ENCODE measurements at places on chromosomes 12 and 14.

- DNase-seq, result no peak
Observed at GRCh38 chr14:63578300-63578699, 35.1 kb upstream of the PPP2R5E start.

DNA sequence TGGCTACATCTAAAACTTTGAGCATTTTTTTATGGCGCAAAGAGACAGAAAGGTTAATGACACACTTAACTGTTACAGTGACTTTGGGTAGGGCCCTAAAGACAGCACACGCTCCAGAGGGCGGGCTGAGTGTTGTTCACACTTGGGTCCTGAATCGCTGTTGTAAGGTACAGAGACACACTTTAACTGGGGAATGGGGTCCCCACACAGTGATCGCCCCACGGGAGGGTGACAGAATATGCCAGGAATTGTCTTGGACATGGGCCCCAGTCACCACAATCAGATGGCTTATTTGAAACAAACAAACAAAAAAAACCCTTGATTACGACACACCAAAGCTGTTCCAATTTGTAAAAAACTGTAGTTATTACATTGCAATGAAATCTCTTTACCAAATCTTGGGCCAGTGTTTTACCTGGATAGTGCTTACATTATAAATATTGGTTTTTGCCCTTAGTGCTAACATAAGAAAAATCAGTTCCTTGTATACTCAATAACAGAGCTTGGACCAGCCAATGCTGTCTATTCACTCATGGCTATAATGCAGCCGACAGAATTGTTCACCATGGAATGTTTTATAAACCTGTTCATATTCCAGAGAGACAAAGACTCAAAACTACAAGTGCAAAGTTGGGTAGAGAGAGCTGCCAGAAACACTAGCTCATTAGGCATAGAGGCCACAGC lies 28.3 kb downstream of the KCTD10 start:
- DNase-seq, result no peak

- DNase-seq, result no peak
Observed at GRCh38 chr12:109728921-109729320, 15.3 kb downstream of the FAM222A start.

DNA sequence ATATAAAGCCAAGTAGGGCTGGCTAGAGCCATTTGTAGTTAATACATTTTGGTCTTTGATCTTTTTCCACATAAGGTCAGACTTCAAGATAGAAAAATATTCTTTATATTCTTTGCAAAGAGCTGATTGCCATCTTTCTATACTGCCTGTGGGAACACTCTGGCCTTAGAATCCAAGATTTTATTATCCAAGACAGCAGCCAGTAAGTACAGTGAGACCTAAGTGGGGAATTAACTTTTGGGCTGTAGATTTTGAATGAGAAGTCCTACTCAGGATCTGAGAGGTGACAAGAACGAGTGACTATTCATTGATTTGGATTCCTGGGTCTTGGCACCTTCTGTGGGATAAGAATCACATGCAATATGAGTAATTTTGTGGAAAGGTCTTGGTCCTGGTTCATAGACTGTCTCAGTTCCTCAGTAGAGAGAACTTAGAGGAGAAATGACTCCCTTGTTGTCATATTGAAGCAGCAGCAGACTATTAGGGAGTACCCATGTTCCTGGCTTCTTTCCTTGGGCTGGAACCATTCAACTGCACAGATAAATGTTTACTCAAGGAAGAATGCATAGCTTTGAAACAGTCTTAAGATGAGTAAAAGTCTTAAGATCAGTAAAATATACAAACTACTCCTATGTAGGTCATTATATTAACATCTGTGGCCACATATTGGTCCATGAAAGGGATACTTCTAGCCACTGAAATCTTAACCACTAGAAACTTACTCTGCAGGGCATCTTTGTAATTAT lies 353.8 kb downstream of the RAD51B start:
- DNase-seq, result no peak

- DNase-seq, result peak; percentile 28
Observed at GRCh38 chr14:65958664-65959562, 527.3 kb upstream of the CCDC196 start.

- no peak for DNase-seq
Observed at GRCh38 chr14:40447017-40447416, 1014.8 kb upstream of the FBXO33 start.

DNA sequence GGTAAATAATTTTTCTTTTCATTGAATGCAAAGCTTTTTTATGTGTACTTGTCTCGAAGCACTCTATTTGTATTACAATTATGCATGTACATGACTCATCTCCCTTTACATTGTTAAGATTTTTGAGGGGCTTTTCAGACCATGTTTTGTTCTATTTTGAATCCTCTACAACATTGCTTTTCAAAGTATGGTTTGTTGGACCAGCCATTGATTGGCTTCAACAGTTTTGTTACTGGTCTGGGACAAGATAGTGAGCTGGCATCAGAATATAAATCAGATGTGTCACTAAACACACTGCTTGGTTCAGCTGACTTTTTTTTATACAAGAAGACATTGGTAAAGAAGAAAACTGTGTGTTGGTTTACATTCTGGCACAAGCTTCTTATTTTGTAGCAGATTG lies 122.3 kb downstream of the MON2 start:
- peak; percentile 66 for DNase-seq

- no peak for DNase-seq
Observed at GRCh38 chr14:104794631-104794992, 936 bp downstream of the AKT1 start.

GRCh38 chr14:64804754-64805260 lies 74.9 kb downstream of the SPTB start:
- no peak for DNase-seq

GRCh38 chr14:61561657-61562276 lies 133.5 kb upstream of the HIF1A start:
- DNase-seq, result peak; percentile 100

- no peak for DNase-seq
Observed at GRCh38 chr12:58105225-58106119, 164.1 kb downstream of the ATP23 start.

DNA sequence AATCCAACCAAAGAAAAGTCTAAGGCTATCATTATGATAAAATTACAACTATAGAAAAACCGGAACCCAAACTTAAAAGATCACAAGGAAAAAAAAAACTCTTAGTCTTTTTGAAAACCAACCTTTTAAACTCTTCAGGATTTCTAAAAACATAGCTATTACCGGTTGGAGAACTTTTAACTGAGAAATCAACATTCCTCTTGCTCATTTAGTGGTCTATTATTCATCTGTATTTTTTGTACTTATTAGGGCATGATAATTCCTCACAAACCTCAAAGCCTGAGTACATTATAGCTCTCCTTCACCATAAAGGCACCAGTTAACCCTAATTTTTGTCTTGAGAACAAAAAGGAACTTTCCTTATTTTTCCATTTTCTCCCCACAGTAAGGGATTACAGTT lies 10.4 kb downstream of the LUM start:
- peak; percentile 79 for DNase-seq

DNA sequence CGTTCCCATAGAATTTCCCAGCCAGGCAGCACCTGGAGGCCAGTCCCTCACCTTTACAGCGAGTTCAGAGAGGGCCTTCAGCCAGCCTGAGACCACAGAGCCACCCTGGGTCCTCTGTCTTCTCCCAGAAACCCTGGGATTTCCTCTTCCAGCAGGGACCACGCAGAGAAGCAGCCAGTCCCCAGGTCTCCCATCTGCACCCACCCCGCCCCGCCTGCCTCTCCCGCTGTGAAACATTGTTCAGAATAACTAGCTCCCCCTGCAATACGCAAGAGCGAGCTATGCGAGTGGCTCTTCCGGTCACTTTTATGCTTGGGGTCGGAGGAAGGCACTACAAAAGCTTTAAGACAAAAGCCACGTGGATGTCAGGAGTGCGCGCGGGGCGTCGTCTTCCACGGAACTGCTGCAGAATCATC lies 77.8 kb downstream of the SERPINA3 start:
- DNase-seq, result no peak

DNA sequence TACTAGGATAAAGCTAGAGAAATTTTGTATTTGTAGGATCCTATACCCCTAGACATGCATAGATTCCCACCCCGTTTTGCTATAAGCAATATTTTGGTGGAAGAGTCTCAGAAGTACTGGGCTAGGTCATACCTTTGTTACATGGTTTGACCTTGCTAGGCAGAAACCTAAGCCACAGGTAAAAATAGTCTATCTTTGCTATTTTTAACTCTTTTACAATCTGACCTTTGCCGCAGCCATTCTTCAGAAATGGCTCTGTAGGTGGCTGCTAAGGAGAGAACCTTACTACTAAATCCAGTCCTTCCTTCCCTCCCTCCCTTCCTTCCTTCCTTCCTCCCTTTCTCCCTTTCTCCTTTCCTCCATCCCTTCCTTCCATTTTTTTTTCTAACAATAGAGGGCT lies 242.9 kb upstream of the SEL1L start:
- no peak for DNase-seq

- DNase-seq, result no peak
Observed at GRCh38 chr12:111268738-111269572, 99.9 kb downstream of the PHETA1 start.

GRCh38 chr14:75295061-75295461 lies 16.4 kb downstream of the FOS start:
- peak; percentile 95 for DNase-seq

- DNase-seq, result no peak
Observed at GRCh38 chr12:124044809-124045321, 71.8 kb downstream of the ZNF664 start.

- no peak for DNase-seq
Observed at GRCh38 chr12:15801770-15802744, 12.9 kb upstream of the EPS8 start.

GRCh38 chr14:39988939-39989338 lies 556.7 kb upstream of the FBXO33 start:
- peak; percentile 29 for DNase-seq

DNA sequence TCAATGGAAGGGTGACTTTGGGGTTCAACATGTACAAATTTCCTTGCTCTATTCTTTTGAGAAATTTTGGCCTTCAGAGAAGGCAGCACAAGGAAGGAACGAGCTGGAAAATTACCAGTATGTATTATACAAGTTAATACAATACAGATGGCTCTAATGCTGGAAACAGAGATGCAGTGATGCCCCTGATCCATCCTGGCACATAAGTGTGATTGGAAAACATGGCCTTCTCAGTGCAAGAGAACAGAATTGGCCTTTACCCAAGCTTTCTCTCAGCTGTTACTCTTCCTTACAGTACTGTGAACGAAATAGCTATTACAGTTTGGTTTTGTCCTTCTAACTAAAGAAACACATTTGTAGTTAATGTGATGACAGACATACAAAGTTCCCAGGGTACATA lies 102.5 kb upstream of the GPHB5 start:
- no peak for DNase-seq

DNA sequence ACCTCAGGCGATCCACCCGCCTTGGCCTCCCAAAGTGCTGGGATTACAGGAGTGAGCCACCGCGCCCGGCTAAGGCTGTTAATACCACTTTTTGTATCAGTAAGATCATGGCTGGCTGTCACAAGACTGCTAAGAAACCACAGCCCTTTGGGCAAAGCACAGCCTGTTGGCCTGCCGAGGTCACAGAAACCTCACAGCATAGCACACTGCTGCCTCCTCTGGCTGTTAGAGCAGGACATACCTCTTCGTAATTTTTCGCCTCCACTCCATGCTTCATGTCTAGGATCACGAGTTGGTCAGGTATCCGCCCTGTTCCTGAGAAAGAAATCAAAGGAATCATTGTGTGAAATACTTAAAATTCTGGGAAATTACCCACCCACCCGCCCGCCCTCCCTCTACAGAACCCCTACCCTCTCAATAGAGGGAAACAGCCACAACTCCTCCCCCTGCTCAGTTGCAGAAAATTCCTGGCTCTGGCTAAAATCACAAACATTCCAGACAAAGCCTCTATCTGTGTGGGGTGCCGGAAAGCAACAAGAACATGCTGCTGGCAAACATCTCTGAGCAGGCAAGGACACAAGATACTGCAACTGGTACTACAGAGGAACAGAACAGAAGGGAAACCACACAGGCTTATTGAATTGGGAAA lies 20.7 kb upstream of the NEK9 start:
- DNase-seq, result peak; percentile 76

- peak; percentile 68 for DNase-seq
Observed at GRCh38 chr12:53219956-53220693, 11.9 kb downstream of the RARG start.

DNA sequence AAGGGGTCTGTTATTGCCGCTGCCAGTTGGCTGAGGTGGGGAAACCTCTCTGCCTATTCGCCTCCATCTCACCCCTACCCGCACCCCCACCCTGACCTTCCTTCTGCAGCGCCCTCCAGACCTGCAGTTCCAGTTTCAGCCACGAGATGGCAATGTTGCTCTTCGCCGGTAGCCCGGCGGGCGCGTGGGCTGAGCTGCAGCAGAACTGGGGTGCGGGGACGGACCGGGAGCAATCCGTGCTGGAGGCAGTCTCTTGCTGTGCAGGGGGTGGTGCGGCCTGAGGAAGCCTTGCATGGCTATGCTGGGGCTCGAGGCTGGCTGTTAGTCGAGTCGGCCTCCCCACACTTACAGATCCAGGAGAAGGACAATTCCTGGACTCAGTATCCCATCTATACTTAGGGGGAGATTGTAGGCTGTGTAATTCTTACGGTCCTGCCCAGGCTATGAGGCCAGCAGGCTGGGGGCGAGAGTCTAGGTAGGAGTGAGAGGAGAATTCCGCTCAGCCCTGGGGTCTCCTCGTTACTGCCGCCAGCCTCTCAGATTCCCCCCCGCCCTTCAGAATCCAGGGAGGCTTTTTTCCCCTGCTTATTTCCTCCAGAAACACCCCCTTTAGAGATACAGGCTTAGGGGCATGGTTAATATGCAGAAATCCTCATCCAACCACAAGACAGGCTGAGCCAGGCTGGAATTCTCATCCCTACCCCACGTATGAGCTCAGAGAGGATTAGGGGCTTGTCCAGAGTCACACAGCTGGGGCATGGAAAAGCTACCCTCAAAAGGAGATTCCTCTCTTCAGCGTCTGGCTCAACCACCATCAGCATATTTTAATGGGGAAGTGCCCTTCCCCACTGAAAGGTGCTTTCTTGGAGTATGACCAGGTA lies 118.2 kb downstream of the AACS start:
- peak; percentile 87 for DNase-seq

GRCh38 chr12:53643232-53643979 lies 17.2 kb upstream of the ATF7 start:
- DNase-seq, result no peak

DNA sequence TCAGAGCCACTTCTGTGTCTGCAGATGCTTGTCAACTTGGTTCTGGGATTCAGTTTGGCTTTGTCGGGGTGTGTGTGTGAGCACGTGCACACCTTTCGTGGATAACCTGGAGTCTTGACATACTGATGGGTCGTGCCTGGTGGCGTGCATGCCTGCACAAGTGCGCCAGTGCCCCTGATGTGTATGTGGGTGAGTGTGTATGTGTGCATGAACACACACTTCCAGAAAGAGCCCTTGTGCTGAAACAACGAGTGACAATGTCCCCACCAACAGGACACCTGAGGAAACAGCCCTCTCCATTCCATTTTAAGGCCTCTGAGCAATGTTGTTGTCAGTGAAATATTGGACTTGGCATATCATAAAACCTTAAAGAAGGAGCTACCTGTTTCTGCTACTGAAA lies 53.9 kb downstream of the SMUG1 start:
- no peak for DNase-seq

GRCh38 chr14:94717808-94718207 lies 52.1 kb downstream of the GSC start:
- no peak for DNase-seq

All from fibroblast of upper back skin (primary cell).